ENCODE measurements at places on chromosomes 1 and 21.

- no peak for DNase-seq
Observed at GRCh38 chr1:3053366-3053980, 15.5 kb upstream of the PRDM16 start.

DNA sequence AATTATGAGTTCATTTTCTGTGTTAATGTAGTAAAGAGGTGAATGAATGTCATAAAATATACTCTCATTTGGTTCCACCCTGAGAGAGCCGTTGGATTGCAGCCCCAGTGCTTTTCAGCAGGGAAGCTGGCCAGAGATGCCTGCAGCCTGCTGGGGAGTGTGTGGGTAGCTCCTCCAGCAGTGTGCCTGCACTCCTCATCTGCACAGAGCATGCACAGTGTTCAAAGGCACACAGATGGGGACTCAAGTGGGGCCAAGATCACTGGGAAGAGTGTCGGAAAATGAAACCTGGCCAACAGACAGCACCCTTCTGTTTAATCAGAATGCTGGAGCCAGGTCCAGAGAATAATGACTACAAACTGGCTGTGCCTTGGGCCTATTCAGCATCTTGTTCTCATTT is 206.8 kb downstream of the ST6GALNAC3 start:
- no peak for DNase-seq

- DNase-seq, result no peak
Observed at GRCh38 chr1:156828400-156829124, 11.9 kb upstream of the SH2D2A start.

GRCh38 chr1:161531986-161532643 is 7.8 kb downstream of the HSPA6 start:
- no peak for DNase-seq

- DNase-seq, result no peak
Observed at GRCh38 chr1:59184365-59184905, 112.5 kb upstream of the FGGY start.

GRCh38 chr1:7406641-7407543 is 364.2 kb upstream of the VAMP3 start:
- no peak for DNase-seq

DNA sequence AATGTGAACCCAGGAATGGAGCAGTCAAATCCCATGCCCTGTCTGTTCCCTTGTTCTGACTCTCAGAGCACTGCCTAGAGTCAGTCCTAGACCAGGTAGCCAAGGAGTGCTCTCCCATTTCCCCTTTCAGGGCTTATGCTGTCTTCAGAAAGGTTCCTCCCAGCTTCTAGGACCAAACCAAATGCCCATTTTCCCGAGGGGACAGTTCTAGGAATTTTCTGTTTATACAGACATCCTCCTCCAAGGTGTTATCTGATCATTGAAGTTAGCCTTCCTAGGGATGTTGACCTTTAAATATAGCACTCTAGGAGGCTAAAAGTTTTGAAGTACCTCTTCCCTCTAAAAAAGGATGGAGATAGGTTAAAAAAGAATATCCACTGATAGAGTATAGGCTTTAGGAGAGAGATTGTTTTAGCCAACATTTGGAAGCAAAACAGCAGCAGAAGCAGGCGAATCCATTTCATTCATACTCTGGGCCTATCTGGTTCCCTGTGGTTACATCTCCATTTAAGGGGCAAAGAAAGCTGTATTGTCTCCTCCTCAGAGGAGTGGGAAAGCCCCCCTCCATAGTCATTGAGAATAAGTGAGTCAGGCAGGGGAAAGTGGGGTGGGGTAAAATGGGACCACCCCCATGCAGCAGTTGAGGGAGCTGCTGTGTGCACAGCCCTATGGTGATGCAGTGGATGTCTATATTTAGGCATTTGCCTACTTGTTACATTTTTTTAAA is 126.5 kb downstream of the SPATA46 start:
- no peak for DNase-seq

- no peak for DNase-seq
Observed at GRCh38 chr21:45331531-45332147, 43.9 kb upstream of the POFUT2 start.

GRCh38 chr1:94919241-94920030 is 7.5 kb downstream of the CNN3 start:
- DNase-seq, result no peak

- DNase-seq, result no peak
Observed at GRCh38 chr1:80926531-80926930, 874.2 kb upstream of the ADGRL2 start.

DNA sequence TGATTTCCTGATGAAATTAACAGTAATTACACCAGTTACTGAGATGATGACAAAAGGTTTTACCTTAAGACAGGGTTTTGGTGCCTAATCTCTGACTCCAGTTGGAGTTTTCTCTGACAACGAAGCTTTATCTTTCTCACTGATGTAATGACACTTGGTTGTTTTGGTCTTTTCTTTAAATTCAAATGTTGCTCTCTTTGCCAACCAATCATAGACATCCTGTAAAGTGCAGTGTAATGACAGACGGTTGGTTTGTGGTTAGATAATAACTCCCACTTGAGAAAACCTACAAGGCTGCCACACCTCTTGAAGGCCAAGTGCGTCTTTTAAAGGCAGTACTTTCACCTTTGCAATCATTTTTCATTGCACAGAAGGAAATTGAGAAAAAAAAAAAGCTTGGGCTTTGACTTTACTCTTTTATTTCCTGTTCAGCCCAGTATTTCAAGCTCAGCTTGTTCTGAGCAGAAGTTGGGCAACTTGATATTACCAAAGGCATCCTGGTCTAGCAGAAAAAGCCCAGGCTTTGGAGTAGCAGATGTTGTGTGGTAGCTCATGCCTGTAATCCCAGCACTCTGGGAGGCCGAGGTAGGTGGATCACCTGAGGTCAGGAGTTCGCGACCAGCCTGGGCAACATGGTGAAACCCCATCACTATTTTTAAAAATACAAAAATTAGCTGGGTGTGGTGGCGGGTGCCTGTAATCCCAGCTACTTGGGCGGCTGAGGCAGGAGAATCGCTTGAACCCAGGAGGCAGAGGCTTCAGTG is 14.9 kb downstream of the PDIK1L start:
- peak; percentile 24 for DNase-seq
